Renal cortex interstitium (tissue), 15 donors: ENCODE measurements at places on chromosomes 4 and X. TPM values are rescaled to one million over a fixed set of nuclear protein-coding genes. Genes with fewer than 3 reads are reported as not detected.

The CTAG1A gene
- polyA plus RNA-seq: not detected

GRCh38 chr4:3491681-3492405, 28.7 kb downstream of the DOK7 start:
- DNase-seq: no peak

DNA sequence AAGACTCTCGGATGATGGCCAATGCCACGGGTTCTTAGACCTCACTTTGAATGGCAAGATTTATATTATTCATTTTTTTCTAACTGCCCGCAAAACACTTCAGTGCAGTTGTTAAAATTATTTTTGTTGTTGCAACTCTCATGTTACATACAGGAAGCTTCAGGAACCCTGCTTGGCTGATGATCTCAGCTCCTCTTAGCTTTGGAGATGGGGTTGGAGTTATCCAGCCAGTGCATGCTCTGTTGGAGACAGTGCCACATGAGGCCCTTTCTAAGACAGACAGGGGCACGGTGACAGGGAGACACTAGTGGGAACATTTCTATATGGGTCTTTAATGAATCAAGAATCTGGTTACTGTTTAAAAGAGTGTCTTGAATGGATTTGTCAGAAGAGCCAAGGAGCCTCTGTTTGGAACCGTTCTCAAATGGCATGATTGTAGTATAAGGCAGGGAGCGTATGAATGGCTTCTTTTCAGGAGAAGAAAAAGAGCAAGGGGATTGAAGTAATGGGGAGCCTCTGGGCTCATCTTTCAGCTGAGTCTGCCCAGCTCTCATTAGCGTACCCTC, 61.9 kb upstream of the ENPP6 start:
- no peak for DNase-seq

DNA sequence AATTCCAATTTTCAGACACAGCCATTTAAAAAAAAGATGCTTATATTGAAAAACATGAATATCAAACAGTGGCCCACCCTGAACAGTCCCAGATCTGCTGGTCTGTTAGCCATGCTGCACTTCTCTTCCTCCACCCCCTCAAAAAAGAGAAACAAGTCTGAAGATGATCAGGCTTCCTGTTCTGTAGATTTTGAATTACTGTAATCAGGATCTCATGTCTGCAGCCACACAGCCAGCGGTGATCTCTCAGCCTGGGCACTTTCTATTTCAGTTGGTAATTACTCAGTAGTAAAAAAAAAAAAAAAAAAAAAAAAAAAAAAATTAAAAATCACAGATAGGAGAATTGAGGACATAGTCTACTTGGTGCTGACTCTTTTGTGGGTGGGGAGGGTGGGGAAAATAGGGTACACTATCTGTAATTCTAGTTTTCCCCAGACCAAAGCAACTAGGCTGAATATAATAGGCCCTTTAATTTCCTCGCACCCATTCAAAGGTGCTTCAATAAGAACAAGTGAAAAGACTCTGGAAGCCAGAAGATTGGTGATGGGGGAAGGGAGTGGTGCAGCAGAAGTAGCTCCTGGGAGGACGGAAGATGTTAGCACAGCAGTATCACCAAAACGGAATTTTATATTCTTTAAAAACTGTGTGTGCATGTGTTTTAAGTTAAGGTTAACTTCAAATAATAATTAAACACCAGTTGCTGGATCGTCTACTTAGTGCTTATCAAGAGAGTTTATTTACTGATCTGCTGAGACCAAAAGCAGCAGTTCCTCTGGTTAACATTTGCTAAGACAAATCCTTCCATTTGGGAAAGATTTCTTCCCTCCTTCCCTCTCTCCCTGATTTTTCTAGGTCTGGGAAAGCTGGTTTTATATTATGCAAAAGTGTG, 47.0 kb downstream of the SPRY1 start:
- DNase-seq: no peak

DNA sequence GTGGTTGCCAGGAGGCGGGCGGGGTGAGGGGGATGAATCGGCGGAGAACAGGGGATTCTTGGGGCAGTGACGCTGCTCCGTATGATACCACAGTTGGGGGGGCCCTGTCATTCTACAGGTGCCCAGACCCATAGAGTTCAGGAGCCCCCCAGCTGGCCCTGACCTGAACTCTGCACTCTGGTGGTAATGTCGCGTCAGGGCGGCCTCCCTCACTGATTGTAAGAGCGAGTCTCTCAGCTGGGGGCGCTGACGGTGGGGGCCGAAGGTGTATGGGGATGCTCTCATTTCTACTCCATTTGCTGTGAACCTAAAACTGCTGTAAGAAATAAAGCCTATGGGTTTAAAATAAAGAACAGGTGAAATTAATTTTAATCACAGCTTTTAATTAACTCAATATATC, 91.8 kb upstream of the PSAPL1 start:
- DNase-seq: no peak

The BANK1 gene
- polyA plus RNA-seq: 2.7 TPM

DNA sequence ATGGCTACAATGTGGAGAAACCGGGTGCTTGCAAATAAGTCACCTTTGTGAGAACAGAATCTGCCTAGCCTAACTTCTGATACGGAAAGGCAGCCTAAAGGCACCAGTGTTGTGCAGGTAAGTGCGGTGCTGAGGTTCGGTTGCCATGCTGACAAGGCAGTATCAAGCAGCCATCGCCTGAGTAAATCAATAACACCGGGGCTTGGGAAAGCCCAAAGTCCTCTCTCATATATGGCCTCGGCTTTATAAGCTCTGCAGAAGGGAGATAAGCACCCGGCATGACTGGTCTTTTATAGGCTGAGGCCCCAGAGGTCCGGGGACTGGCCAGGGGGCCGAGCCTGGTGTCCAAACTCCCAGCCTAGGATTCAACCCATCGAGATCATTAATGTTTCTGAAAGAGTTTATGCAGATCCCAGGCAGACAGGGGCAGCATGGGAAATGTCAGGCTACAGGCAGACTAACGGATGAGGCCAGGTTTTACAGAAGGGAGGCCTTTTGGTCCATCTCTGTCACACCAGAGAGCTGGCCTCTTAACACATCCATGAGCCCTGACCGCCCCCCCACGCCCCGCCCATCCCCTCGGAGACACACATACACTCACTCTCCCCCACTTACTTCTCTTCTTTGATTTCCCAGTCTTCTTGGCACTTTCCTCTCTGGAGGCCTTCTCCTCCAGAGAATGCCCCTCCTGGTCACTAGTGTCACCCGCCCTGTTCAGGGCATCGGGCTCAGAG, 38.5 kb downstream of the ELF4 start:
- no peak for DNase-seq

DNA sequence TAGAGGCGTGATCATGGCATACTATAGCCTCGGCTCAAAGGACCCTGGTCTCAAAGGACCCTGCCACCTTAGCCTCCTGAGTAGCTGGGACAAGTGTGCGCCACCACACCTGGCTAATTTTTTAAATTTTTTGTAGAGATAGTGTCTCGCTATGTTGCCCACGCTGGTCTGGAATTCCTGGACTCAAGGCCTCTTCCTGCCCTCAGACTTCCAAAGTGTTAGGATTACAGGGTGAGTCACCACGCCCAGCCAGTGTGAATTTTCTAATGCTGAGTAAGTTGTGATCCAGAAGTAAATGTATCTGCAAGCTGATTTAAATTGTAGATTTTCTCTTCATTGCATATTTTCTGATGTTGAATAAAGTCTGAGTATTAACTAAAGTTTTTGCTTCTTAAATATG, 2.6 kb upstream of the ZNF674 start:
- DNase-seq: no peak

GRCh38 chrX:103187953-103188475, 26.9 kb upstream of the BEX4 start:
- no peak for DNase-seq

GRCh38 chr4:163548481-163549243, 54.2 kb downstream of the TMA16 start:
- no peak for DNase-seq

GRCh38 chr4:150668824-150669223, 86.9 kb downstream of the MAB21L2 start:
- DNase-seq: no peak

- no peak for DNase-seq
These were observed 21.7 kb downstream of the PPP2R2C start for GRCh38 chr4:6450709-6451108.

GRCh38 chr4:170758988-170759387, 669.2 kb upstream of the AADAT start:
- no peak for DNase-seq

The GAB3 gene
- polyA plus RNA-seq: 2.2 TPM
